ENCODE measurements at places on chromosomes 7 and 10.

- DNase-seq = no peak
Observed at GRCh38 chr7:80637454-80637853, 988 bp upstream of the CD36 start.

DNA sequence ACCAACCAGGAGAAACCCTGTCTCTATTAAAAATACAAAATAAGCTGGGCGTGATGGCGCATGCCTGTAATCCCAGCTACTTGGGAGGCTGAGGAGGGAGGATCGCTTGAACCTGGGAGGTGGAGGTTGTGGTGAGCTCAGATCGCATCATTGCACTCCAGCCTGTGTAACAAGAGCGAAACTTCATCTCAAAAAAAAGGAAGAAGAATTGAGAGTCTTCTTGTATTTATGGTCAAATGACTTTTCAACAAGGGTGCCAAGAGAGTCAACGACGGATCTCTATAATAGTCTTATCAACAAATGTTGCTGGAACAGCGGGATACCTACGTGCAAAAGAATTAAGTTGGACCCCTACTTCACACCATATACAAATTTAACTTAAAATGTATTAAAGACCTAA, 21.6 kb upstream of the JAZF1 start:
- DNase-seq = no peak

DNA sequence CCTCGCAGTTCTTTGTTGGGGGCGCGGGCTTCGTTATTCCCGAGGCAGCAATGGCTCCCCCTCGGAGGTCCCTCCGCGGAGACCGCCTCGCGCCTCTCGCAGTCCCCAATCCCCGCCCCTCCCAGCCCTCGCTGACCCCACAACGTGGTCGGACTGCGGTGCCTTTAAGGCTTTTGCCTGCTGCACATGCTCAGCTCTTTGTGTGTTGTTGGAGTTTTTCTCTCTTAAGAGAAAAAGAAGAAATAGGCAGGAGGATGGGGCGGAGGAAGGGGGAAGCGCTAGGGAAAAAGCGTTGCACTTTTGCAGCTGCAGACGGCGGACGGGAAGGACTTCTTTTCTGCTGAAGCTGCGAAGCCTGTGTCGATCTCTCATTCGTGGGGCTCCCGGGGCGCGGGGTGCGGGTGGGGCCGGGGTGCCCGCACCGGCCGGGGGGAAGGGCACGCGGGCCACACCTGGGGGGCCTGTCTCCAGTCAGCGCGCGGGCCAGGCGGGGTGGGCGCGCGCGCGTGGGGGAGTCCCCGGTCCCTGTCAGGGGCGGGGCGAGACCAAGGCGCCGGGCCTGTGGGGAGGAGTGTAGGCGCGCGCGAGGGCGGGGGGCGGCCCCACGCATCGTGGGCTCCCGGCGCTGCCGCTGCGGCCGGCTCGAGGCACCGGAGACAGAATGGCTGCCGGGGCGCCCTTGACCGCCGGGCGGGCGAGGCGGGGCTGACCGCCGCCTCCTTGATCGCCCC, 445 bp upstream of the ATRNL1 start:
- DNase-seq = no peak

- DNase-seq = no peak
Observed at GRCh38 chr7:78437118-78437517, 638.5 kb downstream of the PHTF2 start.

DNA sequence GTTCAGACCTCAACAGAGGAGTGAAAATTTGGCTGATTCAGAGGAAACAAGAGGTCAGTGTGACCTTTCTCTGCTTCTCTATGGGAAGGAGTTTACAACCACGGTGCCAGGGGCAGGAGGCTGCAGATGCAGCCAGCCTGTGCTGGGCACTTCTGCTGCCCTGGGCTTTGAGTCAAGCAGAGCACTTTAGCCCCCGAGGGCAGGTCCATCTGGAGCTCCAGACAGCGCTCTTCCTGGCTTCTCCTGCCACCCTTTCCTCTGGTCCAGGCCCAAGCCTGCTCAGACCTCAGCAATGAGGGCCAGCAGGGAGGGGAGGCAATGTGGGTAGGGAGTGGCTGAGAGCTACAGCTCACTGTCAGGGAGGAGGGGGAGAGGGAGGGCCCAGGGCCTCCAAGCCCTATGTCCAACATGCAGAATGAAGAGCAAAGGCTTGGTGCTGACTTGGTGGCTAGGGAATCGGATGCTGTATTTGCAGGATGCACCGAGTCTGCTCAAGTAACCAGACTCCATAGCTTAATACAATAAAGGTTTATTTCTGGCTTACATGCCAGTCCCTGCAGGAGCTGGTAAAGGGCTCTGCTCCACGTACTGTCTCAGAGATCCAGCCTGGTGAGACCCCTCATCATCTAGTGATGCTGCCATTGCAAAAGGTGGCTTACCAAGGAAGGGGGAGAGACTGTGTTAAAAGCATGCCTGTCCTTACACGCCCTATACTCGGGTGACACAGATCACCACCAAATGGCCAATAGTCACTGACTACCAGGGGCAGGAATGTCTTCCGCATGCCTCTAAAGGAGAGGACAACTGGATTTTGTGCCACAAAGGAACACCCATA, 481.6 kb downstream of the RPS24 start:
- no peak for DNase-seq

- DNase-seq = no peak
Observed at GRCh38 chr10:62175251-62175650, 93.4 kb downstream of the RTKN2 start.

DNA sequence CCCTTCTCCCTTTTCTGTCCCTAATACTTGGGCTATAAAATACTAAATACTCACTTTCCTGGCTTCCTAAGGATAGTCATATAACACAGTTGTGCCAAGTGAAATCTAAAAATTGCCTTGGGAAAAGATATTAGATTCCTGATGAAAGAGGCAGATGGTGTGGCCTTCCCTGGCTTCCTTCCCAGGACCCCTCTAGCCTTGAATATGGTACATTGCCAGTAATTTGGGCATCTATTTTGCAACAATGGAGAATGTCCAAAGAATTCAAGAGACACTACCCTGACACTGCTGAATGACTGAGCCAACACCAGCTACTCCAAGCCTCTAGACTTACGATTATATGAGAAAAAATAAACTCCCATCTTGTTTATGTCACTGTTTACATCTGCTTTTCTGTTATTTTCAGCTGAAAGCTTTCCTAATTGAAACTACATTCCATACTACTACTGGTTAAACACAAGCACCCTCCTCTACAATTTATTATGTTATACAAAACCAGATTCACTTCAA, 17.9 kb downstream of the COPG2 start:
- DNase-seq = no peak

DNA sequence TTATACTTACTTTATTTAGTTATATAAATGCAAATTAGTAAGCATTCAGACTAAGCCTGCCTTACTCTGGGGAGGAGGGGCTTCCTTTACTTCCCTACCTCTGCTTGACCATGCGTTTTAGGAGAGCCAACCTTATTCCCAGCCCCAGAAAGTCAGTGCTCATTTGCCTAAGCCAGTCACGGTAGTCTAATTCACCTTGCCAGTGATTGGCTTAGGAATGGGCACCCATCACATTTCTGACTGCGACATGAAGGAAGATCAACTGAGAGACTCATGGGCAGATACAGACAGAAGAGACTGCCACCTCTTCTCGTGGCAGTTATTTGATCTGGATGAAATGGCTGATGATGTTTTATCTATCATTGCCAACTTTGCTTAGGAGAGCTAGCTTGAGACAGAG, 29.5 kb downstream of the RPA3 start:
- DNase-seq = no peak

GRCh38 chr10:26540601-26541000, 102.5 kb downstream of the APBB1IP start:
- DNase-seq = no peak

GRCh38 chr7:82410461-82410860, 33.1 kb downstream of the CACNA2D1 start:
- DNase-seq = no peak

DNA sequence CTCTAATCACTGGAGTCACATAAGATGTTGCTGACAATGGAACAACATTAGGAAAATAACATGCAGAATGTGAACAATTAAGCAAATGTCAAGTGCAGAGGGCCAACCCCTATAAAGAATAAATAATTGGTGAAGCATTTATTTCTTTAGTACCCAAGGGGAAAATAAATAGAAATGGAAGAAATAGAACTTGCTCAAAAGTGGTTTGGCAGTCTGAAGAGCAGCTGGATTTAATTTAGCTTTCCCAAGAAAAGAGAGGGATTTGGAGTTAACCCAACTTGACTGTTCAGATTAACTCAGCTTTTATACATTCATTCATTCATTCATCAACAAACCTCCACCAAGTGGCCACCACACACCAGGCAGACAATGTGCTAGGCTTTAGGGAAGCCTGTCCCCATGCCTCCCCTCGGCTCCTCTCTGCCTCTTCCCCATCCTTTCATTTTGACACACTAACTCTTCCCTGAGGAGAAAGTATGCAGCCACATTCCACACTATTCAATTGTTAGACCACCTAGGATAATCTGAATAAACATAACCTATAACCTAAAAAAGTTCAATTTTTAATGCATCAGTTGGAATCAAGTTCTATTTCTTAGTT, 295.5 kb downstream of the AHR start:
- no peak for DNase-seq

- no peak for DNase-seq
Observed at GRCh38 chr10:72981028-72981881, 26.6 kb upstream of the PLA2G12B start.

DNA sequence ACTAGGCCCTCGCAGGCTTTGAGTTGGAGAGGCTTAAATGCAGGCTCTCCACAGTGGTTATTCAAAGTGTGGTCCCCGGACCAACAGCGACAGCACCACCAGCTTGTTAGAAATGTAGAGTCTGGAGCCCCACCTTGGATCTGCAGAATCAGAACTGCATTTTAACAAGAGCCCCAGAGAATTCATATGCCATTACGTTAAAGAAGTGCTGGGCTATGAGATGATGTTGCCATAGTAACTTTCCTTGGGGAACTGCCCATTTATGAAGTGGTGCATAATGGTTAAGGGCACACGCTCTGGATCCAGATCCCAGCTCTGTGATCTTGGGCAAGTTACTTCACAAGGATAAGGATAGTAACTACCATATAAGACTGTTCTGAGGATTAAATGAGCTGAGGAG, 48.9 kb downstream of the ZCCHC24 start:
- no peak for DNase-seq

DNA sequence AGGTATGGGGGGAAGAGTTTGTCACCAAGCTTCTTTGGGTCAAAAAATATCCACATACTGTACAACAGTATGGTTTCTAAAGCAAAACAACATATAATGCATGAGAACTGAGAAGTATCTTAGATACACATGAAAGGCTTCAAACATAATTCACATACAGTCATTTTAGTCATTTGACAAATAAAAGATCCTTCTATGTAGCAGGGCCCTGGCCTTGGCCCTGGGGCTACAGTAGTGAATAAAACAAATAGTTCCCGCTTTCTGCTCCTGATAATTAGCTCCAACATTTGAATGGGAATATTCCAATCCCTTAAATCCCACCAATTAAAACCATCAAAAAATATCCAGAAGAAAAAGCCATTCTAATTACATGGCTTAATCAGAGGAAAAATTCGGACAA, 51.3 kb downstream of the MALSU1 start:
- no peak for DNase-seq

- no peak for DNase-seq
Observed at GRCh38 chr10:97574374-97575126, 2.0 kb downstream of the ANKRD2 start.

DNA sequence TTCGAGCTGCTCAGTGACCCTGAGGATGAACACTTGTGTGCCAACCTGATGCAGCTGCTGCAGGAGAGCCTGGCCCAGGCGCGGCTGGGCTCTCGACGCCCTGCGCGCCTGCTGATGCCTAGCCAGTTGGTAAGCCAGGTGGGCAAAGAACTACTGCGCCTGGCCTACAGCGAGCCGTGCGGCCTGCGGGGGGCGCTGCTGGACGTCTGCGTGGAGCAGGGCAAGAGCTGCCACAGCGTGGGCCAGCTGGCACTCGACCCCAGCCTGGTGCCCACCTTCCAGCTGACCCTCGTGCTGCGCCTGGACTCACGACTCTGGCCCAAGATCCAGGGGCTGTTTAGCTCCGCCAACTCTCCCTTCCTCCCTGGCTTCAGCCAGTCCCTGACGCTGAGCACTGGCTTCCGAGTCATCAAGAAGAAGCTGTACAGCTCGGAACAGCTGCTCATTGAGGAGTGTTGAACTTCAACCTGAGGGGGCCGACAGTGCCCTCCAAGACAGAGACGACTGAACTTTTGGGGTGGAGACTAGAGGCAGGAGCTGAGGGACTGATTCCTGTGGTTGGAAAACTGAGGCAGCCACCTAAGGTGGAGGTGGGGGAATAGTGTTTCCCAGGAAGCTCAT, 1.1 kb downstream of the DDIT4 start:
- peak; percentile 69 for DNase-seq

DNA sequence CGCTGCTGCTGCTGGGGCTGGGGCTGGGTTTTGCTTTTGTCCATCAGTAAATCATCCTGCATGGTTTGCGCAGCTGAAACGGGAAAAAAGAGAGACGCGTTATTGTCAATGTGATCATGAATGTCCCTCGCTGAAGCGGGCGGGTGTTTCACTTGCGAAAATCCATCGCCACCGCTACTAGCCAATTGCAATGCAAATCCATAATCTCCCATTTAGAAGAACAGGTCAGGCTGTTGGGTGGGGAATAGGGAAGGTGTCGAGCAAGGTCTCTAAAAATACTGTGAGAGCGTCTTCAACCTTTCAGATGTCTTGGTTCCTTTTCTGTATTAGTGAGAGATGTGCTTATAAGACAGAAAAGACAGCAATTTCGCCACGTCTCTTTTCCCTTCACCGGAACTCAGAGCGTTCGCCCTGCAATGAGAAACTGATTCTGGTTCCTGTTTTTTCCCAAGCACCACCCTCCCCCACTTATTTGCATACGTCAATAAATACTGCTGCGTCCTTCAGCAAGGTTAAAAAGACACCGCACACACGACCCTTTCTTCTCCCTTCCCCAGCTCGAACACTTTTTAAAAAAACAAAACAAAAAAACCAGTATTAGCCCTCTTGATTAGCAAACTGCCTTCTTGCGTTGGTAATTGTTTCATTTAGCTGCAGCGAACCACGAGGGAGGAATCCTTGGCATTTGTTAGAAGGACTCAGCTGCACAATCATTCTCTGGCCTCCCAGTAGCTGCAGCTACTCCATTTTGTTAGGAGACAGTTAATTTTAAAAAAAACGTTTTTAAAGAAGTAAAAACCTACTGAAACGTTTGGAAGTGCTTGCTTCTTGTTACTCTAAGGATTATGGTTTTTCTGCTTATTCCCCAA, 50.4 kb downstream of the CPEB3 start:
- DNase-seq = peak; percentile 70

- no peak for DNase-seq
Observed at GRCh38 chr10:97886286-97886685, 36.6 kb downstream of the GOLGA7B start.

DNA sequence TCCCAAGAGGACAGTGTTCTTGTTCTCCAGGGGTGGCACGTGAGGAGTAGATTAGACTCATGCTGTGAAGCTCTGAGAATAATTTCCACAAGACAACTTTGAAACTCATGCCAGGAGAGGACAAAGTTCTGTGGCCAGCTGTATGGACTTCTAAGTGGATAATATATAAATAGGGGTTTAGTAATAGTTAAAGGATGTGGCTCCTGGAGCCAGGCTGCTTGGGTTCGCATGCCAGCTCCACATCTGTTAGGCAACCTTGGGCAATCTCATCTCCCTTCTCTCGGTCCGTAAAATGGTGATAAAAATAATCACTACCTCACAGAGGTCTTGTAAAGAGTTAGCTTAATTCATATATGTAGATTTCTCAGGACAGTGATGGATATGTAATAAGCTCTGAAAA, 35.8 kb downstream of the ACSL5 start:
- no peak for DNase-seq

- no peak for DNase-seq
Observed at GRCh38 chr7:95871075-95871848, 98.9 kb downstream of the DYNC1I1 start.

- DNase-seq = no peak
Observed at GRCh38 chr7:43105521-43106120, 6.8 kb upstream of the HECW1 start.

GRCh38 chr7:73342645-73343044, 14.7 kb downstream of the FKBP6 start:
- DNase-seq = no peak
